GM20000 (cell line): ENCODE measurements at places on chromosomes 3 and 15.

DNA sequence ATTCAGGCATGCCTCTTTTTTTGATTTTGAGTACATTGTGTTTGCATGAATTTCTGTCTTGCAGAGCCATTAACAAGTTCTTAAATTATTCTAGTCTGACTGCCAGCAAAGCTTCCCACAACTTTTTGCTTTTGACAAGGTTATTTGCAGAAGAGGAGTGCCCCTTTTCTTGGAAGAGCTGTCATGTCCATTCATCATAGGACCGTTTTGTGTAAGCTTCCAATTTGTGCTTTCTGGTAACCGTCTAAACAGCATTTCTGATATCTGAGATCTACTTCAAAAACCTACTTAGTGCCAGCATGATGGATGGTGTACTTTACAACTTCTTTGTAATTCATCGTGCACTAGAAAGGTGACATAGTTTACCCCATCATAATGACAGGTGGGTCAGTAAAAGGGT is 379.7 kb downstream of the NAALADL2 start:
- DNase-seq = no peak

DNA sequence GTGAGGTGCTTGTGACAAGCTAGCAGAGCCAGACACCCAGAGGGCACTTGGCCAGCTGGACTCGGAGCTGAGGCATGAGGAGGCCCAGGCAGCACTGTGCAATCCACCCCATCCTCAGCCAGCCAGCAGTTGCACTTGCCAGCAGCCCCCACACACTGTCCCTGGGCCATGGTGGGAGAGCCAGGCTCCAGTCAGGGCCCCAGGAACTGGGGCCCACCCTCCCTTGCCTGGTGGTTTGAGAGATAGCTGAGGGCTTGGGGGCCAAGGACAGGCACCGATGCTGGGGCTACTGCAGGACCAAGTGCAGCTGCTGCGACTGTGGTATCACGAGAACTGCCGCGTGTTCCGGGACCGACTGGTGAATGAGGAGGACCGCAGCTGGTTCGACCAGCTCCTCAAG is 63.5 kb downstream of the DNAH1 start:
- DNase-seq = no peak

DNA sequence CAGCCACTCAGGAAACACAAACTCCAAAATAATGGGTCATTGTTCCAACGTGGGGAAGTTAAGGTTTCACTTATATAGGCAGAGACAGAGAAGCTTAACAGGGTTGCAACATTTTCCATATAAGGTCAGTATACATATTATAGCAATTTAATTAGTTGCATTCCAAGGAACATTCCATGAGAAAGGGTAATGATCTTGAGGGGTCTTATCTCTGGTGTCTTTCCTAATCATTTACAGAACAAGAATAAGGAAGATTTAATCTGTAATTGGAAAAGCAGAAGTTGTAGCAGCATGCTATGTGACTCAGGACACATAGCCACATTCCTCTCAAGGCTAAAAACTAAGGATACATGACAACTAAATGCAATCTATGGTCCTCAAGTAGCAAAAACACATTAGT is 4.9 kb downstream of the MNS1 start:
- DNase-seq = no peak

- DNase-seq = no peak
Measured at GRCh38 chr15:51168700-51169099, 74.0 kb upstream of the TNFAIP8L3 start.

DNA sequence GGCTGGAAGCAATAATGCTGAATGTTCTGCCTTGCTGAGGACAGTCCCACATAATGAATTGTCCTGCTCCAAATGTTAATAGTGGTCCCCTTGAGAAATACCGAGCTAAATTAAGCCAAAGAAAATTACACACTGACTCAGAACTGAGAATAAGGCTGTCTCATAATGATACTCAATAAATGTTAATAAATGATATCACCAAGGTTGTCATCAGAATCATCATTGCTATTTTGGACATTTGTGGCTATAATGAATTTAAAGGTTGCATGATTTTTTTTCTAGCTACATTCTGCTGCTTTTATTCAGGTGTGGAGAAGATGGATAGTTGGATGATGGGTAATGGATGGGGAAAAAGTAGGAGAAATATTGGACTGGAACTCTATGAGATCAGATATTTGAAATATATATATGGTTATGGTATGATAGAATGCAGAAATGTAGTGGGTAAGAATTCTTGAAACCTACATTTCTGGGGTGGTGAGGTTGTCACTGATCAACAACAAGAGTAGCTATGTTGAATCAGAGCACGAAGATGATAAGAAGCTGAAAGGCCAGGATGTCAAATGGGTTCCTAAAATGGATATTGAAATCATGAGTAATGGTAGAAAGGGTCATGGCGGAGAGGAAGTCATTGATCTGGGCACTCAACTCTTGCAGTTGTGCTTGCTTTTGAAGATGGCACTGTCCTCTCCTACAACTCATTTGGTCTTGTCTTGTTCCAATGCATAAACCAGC is 12.8 kb downstream of the CHST2 start:
- no peak for DNase-seq

DNA sequence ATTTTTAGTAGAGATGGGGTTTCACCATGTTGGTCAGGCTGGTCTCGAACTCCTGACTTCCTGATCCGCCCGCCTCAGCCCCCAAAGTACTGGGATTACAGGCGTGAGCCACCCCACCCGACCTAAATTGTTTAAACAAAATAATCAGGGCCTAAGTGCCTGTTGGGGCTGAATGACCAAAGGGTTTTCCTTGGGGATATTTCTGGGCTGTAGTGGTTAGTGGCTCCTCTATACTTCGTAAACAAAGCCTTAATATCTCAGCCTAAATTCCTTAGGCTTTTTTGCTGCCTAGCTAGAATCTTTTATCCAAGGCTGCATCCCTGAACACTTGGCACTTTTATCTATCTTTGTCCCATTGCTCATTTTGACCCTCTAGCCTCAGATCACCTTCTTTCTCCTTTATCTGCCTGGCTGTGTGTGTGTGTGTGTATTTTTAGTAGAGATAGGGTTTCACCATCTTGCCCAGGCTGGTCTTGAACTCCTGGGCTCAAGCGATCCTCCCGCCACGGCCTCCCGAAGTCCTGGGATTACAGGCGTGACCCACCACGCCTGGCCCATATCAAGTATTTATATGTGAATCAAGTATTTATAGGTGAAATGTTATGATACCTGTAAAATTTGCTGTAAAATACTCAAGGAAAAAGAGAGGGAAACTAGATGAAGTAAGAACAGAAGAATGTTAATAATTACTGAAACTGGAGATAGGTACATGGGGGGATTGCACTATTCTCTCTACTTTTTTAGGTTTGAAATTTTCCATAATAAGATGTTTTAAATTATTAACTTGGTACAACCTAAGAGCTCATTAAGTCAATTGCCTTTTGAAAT is 1.8 kb downstream of the NUSAP1 start:
- no peak for DNase-seq

DNA sequence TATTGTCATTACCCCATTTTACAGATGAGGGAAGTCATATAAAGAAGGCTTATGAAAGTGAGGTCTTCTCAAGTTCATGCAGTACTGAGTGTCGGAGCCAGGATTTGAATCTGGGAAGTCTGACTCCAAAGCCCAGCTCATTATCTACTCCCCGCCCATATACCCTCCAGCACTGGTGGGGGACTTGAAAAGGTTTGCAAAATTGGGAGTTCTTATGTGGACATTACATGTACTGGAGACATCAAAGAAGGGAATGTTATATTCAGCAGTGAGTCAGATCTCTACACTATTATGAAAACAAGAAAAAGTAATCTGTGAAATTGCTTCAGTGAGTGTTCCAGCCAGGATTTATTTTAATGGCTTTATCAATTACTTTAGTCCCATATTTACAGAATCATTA is 185.2 kb upstream of the CADPS start:
- no peak for DNase-seq

DNA sequence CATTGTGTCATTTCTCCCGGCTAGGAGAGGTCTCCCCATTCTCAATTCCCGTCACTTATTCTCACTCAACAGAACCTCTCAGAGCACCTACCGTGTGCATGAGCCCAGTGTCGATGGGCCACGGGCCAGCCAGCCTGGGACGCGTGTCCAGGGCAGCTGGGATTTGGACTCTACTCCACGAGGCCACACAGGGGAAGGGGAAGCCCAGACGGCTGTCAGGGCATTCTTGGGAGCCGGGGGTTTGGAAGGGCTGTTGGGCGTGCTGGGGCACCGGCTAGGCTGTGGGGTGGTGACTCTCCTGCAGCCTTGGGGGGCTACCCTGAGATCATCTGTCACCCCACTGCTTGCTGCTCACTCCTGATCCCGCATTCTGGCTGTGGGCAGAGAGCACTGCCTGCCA is 41.7 kb upstream of the PCSK6 start:
- DNase-seq = no peak

DNA sequence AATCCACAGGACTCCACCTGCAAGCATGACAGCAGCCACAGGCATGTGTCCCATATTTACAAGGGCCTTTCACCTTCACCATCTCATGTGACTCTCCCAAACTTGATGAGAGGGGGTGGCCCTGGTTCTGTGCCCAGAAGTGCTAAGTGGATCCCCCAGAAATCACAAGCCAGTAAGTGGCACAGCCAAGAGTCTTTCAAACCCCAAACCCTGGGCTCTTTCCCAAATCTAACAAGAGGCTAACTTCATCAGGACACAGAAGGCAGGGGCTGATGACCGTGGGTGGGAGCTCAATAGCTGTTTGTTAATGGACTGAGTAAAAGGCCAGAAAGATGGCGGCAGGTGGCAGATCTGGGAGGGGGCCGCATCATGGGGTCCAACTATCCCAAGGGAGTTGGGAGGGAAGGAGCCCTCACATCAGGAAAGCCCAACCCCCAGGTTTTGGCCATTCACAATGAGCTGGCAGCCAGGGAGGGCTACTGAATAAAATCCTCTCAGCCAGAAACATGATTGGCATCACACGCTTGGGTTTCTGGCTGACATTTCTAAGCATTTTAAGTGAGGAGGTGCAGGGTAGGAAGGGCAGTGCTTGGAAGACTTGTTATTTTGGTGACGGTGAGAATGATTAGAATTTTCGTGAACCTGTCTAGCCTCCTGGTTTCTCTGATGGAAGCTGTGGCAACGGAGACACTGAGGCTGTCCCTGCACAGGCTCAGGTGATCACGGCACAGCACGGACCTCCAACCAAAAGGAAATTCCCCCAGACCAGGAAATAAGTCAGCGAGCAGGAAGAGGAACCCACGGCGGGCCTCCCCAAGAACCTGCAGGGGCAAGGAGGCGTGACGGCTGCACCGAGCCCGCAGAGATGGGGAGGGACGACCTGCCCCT is 109.3 kb downstream of the OXNAD1 start:
- DNase-seq = no peak

DNA sequence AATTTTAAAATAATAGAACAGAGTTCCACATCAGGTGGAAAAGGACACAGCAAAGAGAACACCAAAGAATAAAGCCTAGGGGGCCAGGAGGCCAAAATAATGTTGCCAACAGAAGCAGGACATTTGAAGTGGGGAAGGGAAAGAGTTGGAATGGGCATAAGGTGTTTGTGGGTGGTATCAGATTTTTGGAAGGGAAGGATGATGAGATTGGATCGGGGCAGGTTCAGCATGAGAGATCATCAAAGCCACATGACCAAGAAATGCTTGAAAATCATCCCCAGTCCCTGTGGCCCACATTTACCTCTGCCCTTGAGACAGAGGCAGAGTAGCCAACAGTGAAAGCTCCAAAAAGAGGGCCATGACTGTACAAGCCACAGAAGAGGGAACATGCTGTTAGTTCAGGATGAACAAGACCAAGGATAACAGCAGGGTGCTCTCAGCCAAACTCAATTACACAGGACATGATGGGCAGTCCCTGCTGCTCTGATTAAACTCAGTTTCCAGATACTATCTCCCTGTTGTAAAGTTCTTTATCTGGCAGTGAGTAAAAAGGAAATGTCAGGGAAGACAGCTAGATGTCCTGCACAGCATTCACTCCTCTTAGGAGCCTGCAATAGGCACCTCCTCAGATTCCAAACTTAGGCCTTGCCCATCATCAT is 32.5 kb downstream of the RAB27A start:
- no peak for DNase-seq

DNA sequence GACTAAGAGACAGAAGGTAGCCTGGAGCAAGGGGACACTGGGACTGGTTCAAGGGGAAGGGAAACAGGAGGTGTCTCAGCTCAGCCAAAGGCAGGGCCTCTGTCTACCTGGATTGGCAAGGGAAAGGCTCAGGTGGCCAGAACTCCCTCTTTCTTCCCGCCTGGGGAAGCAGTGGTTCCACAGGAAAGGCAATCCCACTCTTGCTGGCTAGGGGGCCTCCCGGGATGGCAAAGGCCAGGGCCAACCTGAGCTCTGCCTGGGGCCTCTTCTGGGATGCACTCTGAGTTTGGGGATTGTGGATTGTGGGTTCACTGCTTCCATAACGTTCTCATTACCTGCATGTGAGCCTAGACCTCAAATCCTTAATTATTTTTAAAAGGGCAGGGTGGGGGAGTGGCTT is 13.0 kb upstream of the PARP6 start:
- no peak for DNase-seq

- DNase-seq = no peak
Measured at GRCh38 chr3:157594413-157594812, 91.2 kb upstream of the VEPH1 start.

DNA sequence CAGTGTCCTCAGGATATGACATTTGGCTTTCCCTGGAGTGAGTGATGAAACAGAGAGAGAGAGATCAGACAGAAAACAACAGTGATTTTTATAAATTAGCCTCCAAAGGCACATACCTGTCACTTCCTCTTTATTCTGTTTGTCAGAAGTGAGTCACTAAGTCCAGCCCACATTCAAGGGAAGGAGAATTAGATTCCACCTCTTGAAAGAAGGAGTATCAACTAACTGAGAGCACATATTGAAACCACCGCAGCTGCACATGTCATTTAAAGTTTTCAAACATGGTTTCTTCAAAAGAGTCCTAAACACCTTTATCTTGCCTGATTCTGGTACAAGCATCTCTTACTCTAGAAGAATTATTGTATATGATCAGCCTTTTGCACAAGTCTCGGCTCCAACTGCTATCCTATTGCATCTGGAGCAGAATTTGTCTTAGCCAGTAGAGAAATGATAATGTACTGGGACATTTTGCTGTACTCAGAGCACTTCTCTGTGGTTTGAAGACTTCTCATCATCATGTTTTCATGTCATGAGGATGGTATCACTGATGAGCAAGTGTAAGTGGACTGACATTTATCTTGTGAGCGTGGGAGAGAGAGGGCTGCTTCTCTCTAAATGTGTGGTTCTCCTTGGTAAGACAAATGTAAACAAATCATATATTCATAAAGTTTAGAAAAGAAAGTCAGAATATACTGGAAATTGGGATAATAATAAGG is 338.9 kb upstream of the CFAP20DC start:
- DNase-seq = peak; percentile 40

DNA sequence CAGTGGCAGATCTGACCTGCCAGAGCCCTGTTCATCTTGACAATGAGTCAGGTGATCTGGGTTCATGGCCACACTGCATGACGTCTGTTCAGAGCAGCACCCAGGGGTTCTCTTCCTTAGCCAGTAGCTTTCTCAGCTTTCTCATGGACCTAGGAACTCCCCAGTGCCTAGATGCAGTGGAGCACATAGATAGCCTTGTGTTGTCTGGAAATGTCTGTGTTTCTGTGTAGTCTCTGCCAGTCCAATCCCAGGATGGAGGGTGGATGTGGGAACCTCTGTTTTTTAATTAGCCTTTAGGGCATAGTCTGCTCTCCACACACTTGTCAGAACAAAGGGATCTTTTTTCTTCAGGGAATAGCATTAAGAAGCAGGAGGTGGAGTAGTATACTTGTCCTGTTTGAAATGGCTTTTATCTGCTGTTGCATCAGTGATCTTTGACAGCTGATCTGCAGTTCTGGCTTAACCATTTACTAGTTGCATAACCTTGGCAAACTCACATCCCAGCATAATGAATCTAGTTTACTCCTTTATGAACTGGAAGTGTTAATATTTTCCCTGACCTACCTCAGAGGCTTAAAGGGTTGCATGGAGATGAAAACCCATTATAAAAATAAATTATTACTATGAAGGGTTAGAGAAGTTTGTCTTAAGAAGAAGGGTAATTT is 16.1 kb upstream of the CACNA1D start:
- DNase-seq = no peak
